ENCODE measurements at places on chromosomes 12 and 14.
A peak's percentile ranks its signal among the peaks of the same experiment; 100 is the strongest.

DNA sequence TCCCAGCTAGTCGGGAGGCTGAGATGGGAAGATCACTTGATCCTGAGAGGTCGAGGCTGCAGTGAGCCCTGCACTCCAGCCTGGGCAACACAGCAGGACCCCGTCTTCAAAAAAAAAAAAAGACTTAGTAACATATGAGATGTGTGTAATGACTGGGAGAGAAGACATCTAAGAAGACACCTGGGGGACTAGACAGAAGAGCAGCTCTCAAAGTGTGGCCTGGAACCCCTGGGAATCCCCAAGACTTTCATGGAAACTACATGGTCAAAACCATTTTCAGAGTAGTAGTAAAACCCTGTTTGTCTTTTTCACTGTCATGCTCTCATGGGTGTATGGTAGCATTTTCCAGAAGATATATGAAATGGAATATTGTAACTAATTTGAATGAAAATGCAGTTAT, 45.3 kb downstream of the R3HDM2 start:
- DNase-seq = no peak

DNA sequence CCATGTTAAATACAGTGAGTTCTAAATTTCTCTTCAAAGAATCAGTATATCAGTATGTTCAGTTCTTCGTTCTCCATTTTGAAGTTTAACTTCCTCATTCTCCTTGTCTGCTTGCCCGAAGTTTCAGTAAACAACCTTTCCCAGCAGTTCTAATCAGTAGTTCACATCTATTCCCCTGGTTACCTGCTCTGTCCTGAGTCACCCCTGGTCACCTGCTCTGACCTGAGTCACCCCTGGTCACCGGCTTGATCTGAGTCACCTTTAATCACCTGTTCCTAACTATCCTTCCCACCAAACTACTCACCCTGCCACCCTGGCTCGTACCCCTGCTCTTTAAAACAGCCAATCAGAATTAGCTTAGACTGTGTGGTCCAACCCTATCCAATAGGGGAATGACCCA, 9.4 kb upstream of the OR10G3 start:
- no peak for DNase-seq

- DNase-seq = no peak
Measured at GRCh38 chr12:75578546-75578945, 67.1 kb upstream of the KRR1 start.

- no peak for DNase-seq
Measured at GRCh38 chr12:123099560-123100192, 51.2 kb downstream of the PITPNM2 start.

DNA sequence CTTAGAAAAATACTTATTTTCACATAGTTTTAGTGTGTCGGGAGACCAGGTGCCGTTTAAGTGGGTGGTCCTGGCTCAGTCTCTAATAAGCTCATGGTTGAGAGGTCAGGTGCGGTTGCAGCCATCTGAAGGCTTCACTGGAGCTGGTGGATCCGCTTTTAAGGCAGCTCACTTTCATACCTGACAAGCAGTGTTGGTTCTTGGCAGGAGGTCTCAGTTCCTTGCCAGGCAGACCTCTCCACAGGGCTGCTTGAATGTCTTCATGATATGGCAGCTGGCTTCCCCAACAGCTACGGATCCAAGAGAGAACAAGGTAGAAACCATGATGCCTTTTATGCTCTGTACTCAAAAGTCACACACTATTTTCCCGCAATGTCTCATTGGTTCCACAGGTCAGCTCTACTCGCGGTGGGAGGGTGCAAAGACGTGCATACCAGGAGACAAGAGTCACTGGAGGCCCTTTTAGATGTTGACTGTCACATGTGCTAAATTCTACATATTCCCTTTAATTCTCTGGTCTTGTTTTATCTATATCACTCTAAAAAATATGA, 8.0 kb upstream of the ZDHHC17 start:
- DNase-seq = no peak

DNA sequence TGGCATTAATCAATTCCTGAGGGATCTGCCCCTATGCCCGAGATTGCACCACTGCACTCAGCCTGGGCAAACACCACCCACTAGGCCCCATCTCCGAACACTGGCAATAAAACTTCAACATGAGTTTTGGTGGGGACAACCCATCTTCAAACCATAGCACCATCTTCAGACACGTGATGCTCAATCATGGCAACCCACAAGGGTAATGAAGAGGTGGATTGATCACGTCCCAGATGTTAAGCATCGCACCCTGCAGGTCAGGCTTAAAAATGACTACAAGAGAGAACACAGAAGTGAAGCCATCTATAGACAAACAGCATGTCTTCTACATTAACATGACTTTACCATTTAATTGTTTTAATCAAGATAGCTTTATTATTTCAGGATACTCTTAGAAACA, 42.8 kb upstream of the DDHD1 start:
- DNase-seq = no peak

GRCh38 chr12:91952916-91953315, 192.7 kb downstream of the BTG1 start:
- DNase-seq = no peak

GRCh38 chr14:24979725-24980239, 70.2 kb downstream of the STXBP6 start:
- DNase-seq = no peak

DNA sequence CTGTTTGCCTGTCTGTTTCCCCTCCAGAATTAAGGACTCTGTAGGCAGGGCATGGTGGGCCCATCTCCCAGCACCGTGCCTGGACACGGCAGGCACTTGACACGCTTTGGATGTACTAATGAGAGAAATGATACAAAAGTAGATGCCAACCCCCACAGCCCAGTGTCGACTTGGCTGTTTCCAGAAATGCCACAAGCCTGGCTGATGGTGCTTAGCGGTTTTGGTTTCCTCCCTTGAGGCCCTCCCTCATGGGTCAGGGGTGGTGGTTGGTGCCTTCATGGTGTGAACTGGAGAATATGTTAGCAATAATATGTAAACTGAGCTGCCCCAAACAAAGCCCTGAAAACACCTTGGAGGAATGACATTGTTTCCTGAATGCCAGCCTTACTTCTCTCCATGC, 55.5 kb upstream of the ESRRB start:
- no peak for DNase-seq

GRCh38 chr12:85775091-85775490, 61.1 kb downstream of the RASSF9 start:
- DNase-seq = no peak

DNA sequence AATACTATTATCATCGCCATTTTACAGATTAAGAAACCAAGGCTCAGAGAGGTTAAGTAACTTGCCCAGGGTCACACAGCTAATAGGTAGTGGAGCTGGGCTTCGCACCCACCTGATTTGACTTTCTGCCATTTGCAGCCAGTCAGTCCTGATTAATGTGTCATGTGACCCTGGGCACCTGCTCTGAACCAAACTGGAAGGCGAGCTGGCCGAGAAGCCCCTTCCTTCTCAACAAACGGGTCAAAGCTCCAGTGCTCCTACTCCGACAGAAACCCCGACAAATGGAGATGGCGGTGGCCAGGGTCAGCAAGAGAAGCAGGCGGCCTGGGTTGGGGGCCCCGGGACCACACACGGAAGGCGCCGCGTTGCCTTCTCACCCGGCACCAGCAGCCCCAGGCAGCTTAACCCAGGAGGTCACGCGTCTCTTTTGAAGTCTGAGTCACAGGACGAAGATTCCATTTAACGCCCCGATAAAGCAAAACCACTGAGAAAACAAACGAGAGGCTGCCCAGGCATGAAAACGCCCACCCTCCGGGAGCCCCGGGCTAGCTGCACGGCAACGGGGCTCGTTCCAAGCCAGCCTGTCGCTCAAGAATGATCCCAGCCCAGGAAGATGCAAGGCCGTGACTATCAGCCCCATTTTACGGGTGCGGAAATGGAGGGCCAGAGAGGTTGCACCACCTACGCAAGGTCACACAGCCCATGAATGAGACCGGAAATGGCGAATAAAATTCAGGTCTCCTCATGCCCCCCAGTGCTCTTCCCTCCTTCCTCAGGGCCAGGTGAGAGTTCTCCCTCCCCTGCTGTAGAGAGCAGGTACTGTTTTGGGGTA, 124.8 kb downstream of the SCARB1 start:
- peak; percentile 79 for DNase-seq

GRCh38 chr12:112833267-112833666, 41.7 kb downstream of the RPH3A start:
- DNase-seq = no peak

- no peak for DNase-seq
Measured at GRCh38 chr12:12290206-12290605, 23.4 kb upstream of the LRP6 start.

DNA sequence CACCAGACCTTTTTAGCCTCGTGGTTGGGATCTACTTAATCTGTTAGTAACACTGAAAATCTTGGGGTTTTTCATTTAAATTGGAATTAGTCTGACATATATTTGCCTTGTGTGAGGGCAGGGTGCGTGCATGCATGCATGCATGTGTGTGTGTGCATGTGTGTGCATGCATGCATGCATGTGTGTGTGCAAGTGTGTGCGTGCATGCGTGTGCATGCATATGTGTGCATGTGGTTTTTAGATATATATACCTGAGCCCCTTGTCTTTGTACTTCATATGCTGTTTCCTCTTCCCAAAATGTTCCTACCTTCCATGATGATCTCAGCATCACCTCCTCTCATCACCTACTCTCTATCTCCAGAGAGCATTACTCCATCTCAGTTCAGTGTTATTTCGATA, 66.3 kb upstream of the BCL11B start:
- DNase-seq = no peak

DNA sequence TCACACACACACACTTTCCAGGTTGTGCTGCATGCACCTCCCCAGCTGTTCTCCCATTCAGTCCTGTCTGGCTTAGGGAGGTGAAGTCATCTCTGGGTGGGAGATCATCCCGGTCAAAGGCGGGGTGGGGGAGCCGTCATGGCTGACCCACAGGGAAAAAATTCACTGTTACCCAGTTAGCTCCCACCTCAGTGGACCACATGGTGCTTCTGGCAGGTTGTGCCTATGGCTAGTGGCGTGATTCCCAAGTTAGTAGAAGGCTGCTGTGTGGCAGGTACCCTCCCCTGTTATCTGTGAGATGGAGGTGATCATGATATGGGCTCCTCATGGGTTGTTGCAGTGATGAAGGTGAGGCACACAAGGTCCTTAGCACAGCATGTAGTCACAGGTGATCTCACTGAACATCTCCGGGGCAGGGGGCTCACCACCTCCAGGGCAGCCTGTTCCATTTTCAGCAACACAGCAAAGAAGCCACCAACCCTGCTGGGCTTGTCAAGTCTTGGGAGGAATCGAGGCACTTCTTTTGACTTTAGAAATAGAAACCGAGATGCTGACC, 154.9 kb upstream of the CCND2 start:
- DNase-seq = no peak

- DNase-seq = no peak
Measured at GRCh38 chr14:30966415-30967363, 58.8 kb upstream of the AP4S1 start.

- DNase-seq = no peak
Measured at GRCh38 chr14:81323093-81323492, 77.0 kb downstream of the STON2 start.

- DNase-seq = no peak
Measured at GRCh38 chr12:123410041-123410412, 26.1 kb downstream of the KMT5A start.

- DNase-seq = peak; percentile 84
Measured at GRCh38 chr14:51653079-51653774, 1.5 kb downstream of the FRMD6 start.

DNA sequence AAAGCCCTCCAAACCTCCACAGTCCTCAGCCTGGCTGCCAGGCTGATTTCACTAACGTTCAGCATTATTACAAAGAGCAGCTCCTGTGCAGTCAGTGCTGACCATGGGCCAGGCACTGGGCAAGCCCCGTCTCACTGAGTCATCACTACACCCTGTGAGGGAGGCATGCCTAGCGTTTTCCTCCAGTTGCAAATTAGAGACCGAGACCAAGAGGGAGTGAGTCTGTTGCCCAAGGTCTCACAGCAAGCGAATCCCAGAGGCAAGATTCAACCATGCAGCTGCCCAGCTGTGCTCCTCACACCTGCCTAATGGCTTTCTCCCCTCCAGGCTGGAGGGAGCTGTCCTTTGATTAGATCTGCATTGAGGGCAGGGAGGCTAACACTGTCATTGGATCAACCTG, 229.3 kb upstream of the LHX5 start:
- DNase-seq = no peak

- no peak for DNase-seq
Measured at GRCh38 chr12:28884904-28885679, 264.0 kb upstream of the FAR2 start.

DNA sequence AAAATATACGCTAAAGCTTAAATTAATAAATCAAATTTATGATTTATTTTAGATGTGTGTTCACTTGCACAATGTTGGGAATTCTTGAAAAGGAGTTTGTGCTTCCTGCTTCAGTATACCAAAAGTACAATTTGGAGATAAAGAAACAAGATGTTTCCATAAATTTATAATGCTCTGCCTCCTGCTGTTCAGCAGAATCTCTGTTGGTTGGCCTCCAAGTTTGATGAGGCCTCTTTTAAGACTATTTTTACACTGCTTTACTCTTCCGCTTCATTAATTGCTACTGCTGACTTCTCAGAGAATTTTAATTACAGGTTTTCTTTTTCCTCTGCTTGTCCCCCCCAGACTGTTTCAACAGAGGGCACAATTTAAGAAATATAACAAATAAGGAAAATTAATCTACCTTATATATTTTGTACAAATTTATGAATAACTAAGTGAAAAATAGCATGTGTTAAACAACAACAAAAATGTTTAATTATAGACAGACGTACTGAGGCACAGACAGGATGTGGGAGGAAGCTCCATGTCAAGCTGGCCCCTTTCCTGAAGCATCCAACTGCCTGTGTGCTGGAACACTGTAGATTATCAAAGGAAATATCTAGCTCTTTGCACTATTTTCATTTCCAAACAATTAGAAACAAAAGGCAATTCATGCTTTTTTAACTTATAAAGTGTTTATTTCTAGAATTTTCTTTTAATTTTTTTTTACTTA, 83.9 kb downstream of the PIK3C2G start:
- no peak for DNase-seq

DNA sequence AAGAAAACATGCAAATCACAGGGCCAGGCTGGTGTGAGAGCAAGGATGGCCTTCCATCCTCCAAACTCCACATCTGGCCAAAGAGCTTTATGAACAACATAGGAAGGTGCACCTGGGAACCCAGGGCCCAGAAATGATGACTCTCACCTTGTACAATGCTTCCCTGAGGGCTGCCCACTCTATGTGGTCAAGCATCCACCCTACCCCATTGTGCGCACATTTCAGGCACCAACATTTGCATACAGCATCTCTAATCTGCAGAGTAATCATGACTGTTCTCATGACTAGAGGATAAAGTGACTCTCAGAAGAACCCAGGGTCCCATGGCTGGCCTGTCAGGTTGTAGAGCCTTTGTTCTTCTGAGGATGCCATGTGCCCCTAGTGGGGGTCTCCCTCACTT, 57.2 kb upstream of the NTF3 start:
- no peak for DNase-seq

GRCh38 chr14:60944204-60944603, 36.7 kb downstream of the TRMT5 start:
- peak; percentile 29 for DNase-seq

GRCh38 chr14:104746071-104746545, 6.8 kb upstream of the SIVA1 start:
- no peak for DNase-seq

All from foreskin melanocyte (primary cell).